Osteocyte (in vitro differentiated cells): ENCODE measurements at places on chromosomes 16 and 17. TPM values are rescaled to one million over a fixed set of nuclear protein-coding genes. Genes with fewer than 3 reads are reported as not detected.
A peak's percentile ranks its signal among the peaks of the same experiment; 100 is the strongest.

DNA sequence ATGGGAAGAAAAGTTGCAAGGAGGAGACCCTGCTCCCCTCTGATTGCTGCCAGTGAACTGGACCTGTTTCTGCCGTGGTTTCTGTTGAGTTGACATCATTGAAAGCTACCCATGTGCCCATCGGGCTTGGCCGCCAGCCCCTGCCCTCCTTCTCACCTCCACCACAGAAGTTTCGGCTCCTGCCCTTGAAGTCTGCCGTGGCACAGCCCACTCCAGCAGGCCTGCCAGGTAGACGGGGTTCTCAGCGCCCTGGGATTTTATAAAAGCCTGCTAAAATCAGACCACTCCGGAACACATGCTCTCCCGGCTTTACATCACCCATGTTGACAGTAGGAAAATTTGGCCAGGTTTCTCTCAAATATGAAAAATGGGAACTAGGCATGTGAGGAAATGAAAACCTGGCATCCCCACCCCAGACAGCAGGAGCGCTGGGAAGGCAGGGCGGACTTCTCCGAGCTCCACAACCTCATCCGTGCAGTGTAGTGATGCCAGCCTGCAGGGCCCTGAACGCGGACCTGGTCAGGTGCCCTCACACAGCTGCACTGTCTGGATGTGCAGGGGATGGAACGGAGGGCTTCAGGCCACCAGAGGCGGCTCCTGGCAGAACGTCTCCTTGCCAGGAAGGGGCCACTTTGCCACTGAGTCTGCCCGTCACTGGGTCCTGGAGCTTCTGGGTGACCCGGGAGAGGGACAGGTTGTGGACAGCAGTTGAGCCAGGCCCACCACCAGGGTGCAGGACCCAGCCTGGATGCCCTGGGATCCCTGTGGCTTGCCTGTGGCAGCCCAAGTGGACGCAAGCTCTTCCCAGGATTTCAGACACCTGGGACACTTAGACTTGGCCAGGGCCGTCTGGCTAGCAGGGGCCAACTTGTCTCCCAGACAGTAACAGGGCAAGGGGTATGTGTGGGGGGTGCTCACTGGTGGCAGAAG is 6.9 kb upstream of the GSE1 start:
- no peak overlapping the region for H3K4me3 ChIP-seq
- H3K27me3 ChIP-seq: no peaks in the 10 kb centered on the region
- no peak overlapping the region for H3K27ac ChIP-seq
- no peaks in the 10 kb centered on the region for H3K36me3 ChIP-seq

DNA sequence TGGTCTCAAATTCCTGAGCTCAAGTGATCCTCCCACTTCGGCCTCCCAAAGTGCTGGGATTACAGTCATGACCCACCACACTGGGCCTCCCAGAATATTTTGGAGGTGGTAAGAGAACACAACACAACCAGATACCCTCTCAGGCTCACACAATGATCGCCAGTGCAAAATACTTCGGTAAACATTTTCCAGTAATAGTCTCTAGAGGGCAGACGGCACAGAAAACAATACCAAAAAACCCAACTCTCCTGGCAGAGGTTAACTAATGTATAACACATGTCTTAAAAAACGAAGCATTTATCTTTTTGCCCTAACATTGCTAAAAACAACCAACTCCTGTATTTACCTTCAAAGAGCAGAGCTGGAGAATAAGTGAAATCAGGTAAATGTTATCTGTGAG is 10.5 kb downstream of the NUFIP2 start:
- no peak overlapping the region for H3K4me3 ChIP-seq
- no peak for DNase-seq
- peaks cover 50% of the 10 kb centered on the region for H3K36me3 ChIP-seq
- H3K4me1 ChIP-seq: peaks cover 36% of the 10 kb centered on the region

DNA sequence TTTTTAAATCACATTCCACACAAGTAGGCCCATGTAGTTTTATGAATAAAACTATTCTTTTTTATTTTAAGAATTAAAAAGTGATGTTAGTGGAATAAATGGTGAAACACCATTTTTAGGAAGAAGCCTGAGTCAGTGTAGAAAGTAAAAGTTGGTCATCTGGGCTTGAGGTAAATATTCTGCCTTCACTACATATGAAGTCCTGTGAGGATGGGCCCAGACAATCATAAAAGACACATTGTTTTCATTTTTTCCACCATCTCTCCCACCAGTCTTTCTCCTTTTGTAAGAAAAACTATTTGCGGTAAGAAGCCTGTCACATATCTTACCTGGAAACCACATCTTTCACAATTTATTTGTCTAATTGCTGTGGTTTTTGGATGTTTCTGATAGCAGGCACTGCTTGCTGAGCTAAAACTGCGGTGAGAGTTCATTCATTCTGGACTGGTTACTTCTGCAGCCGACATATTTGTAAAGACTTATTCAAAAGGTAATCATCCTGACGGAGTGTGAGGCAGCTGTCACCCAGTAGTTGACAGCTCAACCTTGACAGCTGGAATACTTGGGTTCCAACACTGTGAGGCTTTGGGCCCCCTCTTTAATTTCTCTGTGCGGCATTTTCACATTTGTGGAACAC is 10.6 kb upstream of the RFFL start:
- H3K27ac ChIP-seq: no peak overlapping the region
- H3K4me3 ChIP-seq: no peak overlapping the region
- H3K27me3 ChIP-seq: no peaks in the 10 kb centered on the region
- H3K4me1 ChIP-seq: peaks cover 25% of the 10 kb centered on the region
- no peak for DNase-seq

The LGALS3BP gene
- 439 and 456 TPM in 2 replicates for total RNA-seq

GRCh38 chr17:62859146-62859545 is 51.0 kb upstream of the MARCHF10 start:
- peaks cover 21% of the 10 kb centered on the region for H3K27me3 ChIP-seq
- no peak overlapping the region for H3K4me3 ChIP-seq
- H3K36me3 ChIP-seq: no peaks in the 10 kb centered on the region
- no peaks in the 10 kb centered on the region for H3K4me1 ChIP-seq
- no peak for DNase-seq

- no peaks in the 10 kb centered on the region for H3K36me3 ChIP-seq
- no peak overlapping the region for H3K4me3 ChIP-seq
- H3K27me3 ChIP-seq: no peaks in the 10 kb centered on the region
- no peak for DNase-seq
- no peak overlapping the region for H3K27ac ChIP-seq
- no peaks in the 10 kb centered on the region for H3K4me1 ChIP-seq
These were observed 369.2 kb downstream of the CDH13 start for GRCh38 chr16:82995924-82996441.

DNA sequence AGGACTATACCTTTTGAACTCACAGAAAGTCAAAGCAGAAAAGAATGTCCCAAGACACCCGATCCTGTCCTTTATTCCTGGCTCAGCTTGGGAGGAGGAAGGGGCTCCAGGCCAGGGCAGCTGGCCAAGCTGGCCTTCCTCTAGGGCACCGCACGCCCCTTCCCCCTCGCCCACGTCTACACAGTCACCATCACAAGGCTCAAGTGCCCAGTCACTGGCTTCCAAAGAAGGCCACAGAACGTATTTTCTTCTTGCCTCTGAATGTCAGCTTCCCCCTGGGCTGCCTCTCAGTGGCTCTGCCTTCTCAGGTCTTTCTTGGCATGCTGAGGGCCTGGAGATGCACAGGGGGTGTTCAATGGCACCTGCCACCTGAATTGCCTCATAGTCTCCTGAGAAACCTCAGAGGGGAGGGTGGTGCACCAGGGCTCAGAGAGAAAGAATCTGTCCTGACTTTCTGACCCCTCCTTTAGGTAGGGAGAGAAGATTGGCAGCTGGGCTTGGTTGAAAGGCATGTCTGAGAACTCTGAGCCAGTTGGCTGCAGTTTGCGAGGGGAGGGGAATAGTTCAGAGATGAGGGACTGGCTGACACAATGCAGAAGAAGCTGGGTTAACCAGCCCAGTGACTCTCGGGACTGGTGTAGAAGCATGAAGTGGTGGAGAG is 2.1 kb downstream of the DHRS11 start:
- DNase-seq: no peak
- H3K27me3 ChIP-seq: no peaks in the 10 kb centered on the region
- H3K36me3 ChIP-seq: peaks cover 16% of the 10 kb centered on the region
- H3K4me3 ChIP-seq: no peak overlapping the region

The ZPBP2 gene
- not detected in 2 replicates for total RNA-seq

GRCh38 chr16:1322407-1322806 is 11.0 kb upstream of the BAIAP3 start:
- no peak for DNase-seq
- no peak overlapping the region for H3K4me3 ChIP-seq
- no peak overlapping the region for H3K27ac ChIP-seq
- peaks cover 34% of the 10 kb centered on the region for H3K36me3 ChIP-seq
- H3K27me3 ChIP-seq: no peaks in the 10 kb centered on the region

DNA sequence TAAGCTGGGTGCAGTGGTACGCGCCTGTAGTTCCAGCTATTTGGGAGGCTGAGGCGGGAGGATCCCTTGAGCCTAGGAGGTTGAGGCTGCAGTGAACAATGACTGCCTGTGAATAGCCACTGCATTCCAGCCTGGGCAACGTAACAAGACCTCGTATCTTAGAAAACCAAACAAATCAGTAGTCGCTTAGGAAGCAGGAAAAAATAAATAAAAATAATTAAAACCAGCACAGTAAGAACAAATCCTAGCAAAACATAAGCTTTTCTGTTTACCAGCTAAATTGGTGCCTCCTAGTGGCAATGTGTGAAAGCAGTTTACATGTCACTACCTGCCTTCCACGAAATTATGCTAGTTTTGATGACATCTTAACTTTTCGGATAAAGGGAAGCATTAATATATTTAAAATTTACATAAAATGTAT is 1.3 kb downstream of the ARMC5 start:
- peak overlapping the region; percentile 82 for H3K4me3 ChIP-seq
- no peak for DNase-seq
- H3K27ac ChIP-seq: peak overlapping the region; percentile 90
- H3K36me3 ChIP-seq: peaks cover 19% of the 10 kb centered on the region

DNA sequence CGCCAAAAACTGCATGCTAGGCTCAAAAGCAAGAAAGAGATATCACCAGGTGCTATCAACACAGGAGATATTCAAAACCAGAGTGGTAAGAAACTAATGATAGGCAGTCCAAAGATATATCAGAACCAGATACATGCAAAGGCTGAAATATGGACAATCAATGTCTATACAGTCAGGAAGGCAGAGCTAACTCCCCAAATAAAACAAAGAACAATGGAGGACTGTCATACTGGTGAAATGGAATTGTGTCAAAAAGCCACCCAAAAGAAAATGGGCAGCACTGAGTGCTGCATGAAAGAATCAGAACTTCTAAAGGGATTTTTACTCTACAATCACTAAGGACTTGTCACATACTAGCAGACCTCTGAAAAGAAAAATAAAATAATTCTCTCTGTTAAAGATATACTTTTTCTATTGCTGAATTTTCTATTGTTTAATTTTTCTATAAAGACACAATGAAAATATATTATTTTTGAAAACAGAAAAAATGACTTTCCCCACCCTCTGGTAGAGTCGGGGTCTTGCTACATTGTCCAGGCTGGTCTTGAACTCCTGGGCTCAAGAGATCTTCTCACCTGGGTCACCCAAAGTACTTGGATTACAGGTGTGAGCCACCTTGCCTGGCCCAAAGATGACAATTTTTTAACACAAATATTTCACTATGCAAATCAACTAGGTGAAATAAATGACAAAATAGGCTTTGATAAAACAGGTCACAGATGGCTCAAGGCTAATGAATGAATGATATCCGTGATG is 98.2 kb downstream of the USP32 start:
- no peak overlapping the region for H3K27ac ChIP-seq
- no peaks in the 10 kb centered on the region for H3K27me3 ChIP-seq
- no peak for DNase-seq
- no peak overlapping the region for H3K4me3 ChIP-seq
- peaks cover 27% of the 10 kb centered on the region for H3K36me3 ChIP-seq

DNA sequence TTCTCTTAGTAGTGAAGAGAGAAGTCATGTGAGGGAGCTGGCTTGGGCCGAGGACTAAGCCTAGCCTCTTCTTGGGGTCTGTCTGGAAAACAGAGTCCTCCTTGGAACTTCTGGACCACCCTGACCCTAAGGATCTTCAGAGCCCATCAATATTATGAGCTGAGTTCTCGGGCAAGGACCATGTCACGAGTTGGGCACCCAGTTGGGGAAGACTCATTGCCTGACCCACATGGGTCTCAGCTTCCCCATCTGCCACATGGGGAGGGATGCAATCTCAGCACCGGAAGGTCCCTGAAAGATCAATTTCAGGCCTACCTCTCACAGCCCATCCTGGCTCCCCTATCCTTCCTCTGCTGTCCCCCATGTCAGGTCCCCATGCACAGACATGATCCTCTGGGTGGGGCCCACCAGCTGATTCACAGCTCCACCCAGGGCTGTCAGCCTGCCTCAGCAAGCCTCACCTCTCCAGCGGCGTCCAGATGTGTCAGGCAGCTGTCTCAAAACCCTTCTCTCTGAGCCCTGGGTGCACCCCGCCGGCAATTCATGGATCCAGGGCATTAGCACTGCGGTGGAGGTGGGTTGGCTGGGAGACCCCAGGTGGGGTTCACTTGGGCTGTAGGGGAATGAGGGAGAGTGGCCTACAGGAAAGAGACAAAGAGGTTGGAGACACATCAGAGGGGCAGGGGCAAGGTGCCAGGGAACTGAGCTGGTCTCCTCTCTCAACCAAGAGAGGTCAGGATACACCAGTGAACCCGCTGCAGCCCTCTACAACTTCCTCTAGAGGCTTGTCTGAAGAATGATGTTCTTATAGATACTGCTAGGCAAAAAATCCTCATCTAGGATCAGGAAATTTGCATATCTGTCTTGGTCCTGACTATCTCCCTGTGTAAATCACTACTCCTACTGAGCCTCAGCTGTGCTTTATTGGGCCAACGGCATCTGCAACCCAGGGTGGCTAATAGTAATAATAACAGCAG is 1.8 kb downstream of the NLRP1 start:
- DNase-seq: peak; percentile 82
- H3K27ac ChIP-seq: no peak overlapping the region
- H3K4me3 ChIP-seq: no peak overlapping the region
- H3K4me1 ChIP-seq: peaks cover 11% of the 10 kb centered on the region

DNA sequence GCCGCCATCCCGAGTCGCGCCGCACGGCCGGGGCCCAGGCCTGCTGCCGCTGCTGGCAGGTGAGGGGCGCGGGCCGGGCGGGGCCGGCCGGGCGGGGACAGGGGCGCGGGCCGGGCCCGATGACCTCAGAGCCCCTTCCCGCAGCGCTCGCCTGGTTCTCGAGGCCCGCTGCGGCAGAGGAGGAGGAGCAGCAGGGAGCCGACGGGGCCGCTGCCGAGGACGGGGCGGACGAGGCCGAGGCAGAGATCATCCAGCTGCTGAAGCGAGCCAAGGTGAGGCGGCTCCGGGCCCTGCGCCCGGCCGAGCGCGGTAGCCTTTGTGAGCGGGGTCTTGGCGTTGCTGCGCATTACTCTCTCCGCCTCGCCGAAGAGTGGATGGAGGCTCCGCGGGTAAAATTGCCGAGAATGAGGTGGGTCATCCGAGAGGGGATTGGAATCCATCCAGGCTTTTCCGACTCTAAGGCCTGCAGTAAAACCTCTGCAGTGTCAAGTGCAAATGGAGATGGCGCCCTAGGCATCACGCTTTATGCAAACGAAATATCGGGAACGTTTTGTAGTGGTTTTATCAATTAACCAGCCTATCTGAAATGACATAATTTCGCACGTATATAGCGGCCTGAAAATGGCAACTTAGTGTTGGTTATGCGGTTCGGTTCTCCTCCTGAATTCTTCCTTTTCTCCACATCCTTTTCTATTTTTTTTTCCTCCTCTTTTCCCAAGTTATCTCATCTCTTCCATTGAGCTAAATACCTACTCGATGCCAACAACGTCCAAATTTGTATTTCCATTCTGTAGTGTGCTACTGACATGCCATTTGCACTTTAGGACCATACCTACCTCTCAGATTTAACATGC is 577 bp downstream of the TTC19 start:
- peak overlapping the region; percentile 74 for H3K27ac ChIP-seq
- H3K27me3 ChIP-seq: no peaks in the 10 kb centered on the region
- peak overlapping the region; percentile 80 for H3K4me3 ChIP-seq
- no peak for DNase-seq
- H3K36me3 ChIP-seq: peaks cover 40% of the 10 kb centered on the region

The CCL1 gene
- not detected in 2 replicates for total RNA-seq
